Activated naive CD8-positive, alpha-beta T cell treated with anti-CD3 and anti-CD28 coated beads for 36 hours (primary cell): ENCODE measurements at places on chromosomes 6 and 20.

DNA sequence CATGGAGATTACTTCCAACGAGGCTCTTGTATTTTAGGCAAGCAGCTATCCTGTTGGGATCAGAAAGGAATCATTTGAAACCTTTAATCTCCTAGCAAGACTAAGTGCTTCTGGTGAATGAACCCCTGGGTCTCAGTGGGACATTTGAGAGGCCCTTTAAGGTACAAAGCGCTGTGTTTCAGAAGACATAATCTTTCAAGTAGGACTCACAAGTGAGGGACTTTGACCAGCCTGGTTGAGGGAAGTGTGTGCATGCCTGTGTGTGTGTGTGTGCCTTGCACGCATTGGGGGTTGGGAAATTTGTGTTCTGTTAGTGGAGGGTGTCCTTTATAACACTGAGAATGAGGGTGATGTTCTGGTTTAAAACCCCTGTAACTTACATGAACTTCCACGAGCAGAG is 64.4 kb upstream of the KCNG1 start:
- DNase-seq = no peak

DNA sequence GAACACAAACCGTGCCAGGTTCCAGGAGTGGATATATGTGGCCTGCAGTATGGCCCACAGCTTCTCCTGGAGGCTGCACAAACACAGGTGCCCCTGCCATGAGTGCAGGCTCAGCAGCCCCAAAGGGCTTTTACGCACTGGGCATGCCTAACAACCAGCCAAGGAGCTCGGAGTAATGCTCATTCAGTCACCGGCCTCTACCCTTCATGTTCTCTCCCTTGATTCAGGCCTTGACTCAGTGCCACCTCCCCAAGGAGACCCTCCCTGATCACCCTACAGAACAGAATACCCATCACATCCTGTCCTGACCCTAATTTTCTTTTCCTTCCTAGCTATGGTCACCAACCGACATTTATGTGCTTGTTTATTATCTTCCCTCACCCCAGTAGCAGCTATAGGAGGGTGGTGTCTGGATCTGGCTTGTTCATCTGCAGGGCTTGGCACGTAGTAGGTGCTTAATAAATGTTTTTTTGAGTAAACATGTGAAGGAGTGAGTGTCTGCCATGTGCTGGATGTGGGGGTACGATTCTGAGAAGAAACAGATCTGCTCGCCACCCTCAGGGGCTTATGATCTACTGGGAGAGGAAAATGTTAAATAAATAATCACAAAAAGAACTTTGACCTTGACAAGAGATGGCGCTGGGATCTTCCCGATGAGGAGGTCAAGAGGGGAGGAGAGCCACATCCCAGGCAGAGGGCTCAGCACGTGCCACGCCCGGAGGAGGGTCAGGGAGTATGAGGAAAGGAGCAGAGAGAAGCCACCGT is 9.2 kb downstream of the PXMP4 start:
- DNase-seq = no peak

- DNase-seq = peak; percentile 48
Observed at GRCh38 chr6:135088818-135089809, 34.5 kb upstream of the HBS1L start.

- DNase-seq = no peak
Observed at GRCh38 chr20:1801929-1802306, 93.3 kb upstream of the SIRPA start.

DNA sequence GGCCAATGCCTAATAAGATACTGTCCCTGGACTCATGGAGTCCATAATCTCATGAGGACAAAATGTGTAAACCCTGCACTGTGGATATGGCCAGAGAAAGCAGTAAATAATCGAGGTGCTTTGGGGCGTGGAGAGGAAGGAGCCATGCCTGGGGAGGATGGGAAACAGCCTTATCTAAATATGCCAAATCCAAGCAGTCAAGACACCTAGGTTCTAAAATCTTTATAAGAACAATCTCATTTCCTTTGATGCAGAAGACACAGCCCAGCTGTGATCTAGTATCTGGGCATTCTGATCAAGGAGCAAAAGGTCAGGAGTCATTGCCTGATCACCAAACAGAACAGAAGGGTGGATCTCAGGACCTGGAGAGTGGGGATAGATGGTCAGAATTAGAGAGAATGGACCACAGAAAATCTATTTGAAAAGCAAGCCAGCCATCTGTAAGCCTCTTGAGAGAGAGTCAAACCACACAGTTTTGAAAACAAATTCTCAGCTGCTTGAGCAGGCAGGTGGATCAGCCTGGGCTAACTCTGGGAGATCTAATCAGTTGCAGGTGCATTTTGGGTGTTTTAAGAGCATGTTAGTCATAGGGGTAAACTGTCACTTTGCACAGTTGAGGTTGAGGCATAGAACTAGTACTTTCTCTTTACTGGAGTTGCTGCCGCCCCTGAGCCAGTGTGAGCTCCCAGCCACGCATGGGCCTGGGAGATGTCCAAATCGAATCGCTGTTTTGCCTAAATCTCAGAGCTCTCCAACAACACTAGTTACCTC is 130.8 kb upstream of the TNFAIP3 start:
- DNase-seq = no peak

DNA sequence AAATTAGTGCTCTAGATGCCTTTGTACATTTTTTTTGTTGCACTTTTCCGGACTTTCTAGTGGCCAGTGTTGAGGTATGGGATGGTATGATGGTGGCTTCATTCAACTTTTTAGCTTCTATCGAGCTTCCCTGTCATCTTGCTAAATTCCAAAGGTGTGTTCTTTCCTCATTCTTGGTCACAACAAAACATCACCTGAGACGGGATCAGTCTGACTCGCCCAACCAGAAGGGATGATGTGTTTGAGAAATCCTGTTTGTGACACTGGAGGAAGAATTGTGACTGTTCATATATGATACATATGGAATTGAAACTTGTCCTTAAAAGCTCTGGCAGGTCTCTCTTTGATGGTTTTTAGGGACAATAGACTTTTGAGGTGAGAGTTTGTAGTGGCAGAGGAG is 33.8 kb downstream of the KCNS1 start:
- no peak for DNase-seq

- DNase-seq = no peak
Observed at GRCh38 chr6:47524136-47524845, 46.7 kb downstream of the CD2AP start.

DNA sequence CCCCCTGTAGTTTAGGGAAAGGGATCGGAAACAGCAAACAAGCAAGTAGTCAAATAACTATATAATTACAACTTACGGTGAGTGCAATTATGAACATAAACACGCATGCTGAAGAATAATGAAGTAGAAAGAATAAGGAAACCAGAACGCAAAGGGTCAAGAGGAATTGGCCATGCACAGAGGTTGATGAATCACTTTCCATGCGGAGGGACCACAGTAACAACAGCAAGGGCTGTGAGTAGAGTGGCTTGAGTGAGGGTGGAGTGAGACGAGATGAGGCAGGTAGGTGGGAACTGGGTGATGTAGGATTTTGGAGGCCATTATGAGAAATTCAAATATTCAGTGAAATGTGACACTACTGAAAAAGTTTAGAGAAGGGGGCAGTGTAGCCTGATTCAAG is 112.2 kb upstream of the LAMP5 start:
- no peak for DNase-seq

DNA sequence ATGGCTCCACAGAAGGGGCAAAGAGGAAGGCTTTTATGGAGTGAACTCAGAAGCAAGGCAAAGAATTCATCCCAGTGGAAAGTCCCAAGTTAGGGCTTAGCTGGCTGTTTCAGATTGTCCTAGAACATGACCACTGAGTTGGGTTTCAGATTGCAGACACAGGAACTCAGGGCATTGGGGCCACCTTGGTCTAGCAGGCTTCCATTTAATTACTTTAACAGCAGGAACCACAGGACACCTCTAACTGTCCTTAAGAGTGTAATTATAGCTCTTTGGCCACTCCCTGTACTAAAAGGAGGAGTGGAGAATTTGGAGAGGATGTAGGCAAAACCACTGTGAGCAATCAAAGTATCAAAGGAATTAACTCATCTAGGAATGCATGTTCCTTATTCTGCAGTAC is 150.6 kb upstream of the AGPAT4 start:
- DNase-seq = no peak

DNA sequence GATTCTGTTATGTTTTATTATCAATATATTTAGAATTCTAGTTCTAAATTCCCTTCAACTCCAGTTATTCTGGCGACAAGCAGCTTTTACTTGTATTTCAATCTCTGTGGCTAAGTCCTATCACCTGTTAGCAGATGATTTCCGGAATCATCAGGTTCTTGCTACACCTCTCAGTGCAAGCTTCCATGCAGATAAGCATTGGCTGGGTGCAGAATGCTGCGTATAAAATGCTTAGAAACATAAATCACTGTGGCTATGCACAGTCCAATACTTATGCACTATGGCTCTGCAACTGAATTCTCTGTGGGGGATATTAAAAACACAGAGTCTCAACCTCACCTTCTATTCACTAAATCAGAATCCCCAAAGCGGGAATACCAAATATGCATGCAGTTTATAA is 720.0 kb downstream of the EYS start:
- no peak for DNase-seq

DNA sequence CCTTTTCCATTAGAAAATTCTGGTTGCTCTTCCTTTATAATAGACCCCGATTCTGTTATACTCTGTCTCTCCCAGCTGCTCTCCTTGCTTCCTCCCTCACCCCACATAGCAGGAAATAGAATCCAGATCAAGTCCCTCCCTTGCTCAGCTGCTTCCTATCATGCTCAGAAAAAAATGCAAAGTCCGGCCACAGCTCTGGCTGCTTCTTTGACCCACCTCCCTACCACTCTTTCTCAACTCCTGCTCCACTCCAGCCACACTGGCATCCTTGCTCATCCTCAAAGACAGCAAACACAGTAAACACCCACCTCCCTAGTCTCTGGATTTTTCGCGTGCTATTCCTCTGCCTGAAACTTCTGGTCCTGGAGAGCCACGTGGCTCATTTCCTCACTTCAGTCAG is 9.1 kb upstream of the SLC22A16 start:
- DNase-seq = no peak

DNA sequence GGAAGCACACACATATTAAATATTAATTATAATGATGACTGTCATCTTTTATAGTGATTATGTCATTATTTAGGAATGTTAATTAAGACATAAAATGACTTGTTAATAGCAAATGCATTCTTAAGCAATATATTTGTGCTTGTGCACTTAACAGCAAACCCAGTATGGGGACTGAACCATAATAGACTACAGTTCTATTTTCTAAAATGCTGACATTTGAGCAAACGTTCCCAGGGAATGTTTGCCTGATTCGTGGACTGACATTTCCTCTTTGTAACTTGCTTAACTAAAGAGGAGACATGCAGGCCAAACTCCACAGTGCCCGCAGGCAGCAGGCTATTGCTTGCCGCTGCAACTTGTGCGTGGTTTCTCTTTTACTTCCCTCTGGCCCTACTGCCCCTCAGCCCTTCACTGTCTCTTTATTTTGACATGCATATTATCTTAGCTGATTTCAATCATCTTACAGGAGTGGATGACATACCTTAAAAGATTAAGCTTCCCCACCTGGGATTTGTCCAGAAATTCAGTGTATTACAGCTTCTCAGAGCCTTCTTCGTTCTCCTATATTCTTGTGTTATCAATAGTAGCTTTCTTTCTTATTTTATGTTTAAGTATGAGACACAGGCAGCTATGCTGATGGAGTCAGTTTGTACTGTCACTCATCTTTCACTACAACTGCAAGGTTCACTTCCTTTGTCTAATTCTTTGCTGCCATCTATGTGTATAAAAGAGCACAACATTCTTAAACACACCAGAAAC is 141.5 kb downstream of the GMDS start:
- no peak for DNase-seq

DNA sequence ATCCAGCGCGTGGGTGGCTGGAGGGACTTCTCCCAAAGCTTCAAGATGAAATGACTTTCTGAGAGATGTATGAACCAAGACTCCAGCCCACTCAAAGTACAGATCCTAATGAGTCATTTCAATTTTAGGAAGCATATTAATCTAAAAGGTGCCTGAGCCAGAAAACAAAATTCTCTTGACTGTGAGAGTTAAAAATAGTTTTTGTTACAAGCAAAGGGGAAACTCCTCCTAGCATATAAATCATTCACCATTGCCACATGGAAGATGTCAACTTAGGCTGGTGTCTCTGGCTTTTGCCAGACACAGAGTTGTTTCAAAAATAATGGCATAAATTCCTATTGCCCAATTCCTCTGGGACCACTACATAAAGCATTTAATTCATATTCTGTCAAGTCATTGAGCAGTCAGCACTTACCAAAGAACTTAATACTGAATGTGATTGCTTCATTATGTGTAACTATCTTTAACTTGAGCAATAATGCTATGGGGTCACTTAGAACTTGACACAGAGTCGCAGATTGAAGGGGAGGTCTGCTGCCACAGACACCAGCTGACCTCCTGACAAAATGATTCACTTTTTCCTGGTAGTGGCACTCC is 280.6 kb downstream of the SLC35F1 start:
- no peak for DNase-seq

GRCh38 chr6:52571099-52571755 is 5.6 kb downstream of the TRAM2 start:
- DNase-seq = no peak

DNA sequence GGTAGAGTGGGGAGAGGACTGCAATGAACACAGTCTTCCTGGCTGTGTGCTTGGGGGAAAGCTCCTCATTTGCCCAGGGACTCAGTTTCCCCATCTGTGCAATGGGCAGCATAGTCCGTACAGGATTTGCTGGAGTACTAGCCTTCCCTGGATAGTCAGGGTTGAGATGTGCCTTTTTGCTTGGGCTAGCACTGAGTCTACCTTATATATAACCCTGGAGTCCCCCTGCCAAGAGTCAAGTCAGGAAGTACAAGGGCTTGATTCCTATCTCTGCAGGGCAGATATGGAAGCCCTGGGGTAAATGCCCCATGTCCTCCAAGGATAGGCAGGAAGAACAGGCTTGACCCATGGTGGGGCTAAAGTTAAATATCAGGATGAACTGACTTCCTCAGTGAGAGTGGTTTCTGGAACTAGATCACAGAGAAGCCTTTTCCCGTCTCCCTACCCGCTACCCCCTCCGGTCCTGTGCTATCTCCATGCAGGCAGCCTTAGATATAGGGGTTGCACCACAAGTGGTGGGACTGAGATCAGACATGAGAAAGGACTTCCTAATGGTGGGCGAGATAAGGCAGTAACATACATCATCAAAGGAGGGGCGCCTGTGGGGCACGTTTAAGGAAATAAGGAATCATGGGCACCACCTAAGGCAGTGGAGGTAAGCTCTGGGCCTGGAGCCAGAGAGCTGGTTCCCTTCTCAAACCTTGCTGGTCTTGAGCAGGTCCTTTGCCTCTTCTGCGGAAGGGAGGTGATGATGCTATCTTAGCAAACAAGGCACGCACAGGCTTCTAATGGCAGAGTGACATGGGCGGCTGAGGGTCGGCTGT is 157.9 kb downstream of the MRPL14 start:
- no peak for DNase-seq

DNA sequence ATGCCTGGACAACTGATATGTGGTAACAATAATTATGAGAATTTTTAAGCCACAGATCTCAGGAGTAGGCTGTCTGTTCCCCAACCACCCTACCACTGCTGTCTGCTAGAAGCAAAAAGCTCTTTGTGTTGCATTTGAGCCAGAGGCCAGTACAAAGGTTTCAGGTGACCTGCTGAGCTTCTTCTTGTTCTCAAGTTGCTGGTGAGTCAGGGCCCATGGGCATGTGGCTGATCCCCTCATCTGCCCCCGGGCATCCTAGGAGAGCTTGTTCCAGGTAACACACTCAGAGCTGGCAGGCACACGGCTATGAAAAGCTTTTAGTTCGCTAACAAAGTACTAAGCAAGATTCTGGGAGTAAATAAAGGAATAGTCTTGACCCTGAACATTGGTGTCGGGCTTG is 285.3 kb downstream of the CDC5L start:
- no peak for DNase-seq
